ENCODE measurements at places on chromosomes 1 and 21.

DNA sequence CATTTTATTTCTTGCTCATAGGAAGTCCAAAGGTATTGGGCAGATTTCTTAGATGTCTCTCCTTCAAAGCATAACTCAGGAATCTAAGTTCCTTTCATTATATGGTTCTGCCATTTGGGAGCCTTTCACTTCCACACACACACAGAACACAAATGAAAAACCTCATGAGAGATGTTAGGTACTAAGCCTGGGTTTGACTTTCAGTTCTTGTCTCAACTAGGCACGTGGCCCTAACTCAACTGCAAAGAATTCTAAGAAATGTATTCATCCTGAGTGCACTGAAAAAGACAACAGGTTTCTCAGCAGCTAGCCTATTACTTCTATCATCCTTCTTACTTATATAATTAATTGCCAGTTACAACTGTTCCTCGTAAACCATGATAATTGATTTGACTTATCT is 190.0 kb upstream of the SAMSN1 start:
- H3K27me3 ChIP-seq: no peaks in the 10 kb centered on the region
- peak overlapping the region; percentile 60 for H3K4me3 ChIP-seq
- peaks cover 37% of the 10 kb centered on the region for H3K4me1 ChIP-seq
- peak; percentile 75 for DNase-seq
- H3K27ac ChIP-seq: peak overlapping the region; percentile 90

DNA sequence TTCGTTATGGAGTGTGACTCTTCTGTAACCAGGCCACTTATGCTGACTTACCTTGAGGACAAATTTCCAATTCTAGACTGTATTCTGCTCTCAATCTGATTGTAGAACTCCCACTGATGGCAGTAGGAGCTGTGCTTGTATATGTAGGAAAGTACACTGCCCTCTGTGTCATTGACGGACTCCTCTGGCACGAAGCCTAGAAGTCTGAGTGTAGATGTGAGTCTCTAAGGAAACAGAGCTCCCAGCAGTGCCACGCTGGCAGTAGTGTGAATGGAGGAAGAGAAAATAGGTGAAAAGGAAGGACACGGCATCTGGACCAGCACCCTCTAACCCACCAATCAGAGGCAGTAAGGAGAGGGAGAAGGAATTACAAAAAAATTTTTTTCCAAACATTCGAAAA is 130.4 kb upstream of the ADGRL2 start:
- H3K27ac ChIP-seq: no peak overlapping the region
- DNase-seq: no peak
- no peaks in the 10 kb centered on the region for H3K4me1 ChIP-seq
- H3K36me3 ChIP-seq: no peaks in the 10 kb centered on the region

- DNase-seq: no peak
- H3K4me3 ChIP-seq: no peak overlapping the region
- no peak overlapping the region for H3K27ac ChIP-seq
- no peaks in the 10 kb centered on the region for H3K27me3 ChIP-seq
- no peaks in the 10 kb centered on the region for H3K36me3 ChIP-seq
These were observed 315.3 kb downstream of the TPR start for GRCh38 chr1:186059752-186060151.

GRCh38 chr1:219883400-219884332 is 44.7 kb downstream of the SLC30A10 start:
- H3K27ac ChIP-seq: no peak overlapping the region
- H3K4me1 ChIP-seq: no peaks in the 10 kb centered on the region
- no peaks in the 10 kb centered on the region for H3K36me3 ChIP-seq
- DNase-seq: no peak
- no peaks in the 10 kb centered on the region for H3K27me3 ChIP-seq

DNA sequence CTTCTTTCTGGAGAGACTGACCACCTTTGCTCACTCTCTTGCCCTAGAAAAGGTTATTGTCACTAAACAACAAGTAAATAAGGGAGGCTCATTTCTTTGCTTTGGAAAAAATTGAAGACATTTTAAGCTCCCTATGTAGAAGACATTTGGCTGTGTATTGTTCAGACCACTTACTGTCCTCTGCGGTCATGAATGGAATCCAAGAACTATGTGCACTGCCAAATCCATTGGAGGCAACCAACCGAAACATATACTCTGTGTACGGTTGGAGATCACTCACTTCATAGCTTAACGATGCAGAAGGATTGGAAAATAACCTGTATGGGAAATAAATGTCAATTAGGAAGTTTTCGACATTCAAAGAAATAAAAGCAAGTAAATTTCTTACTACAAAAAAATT is 332.8 kb downstream of the KCTD3 start:
- no peaks in the 10 kb centered on the region for H3K4me1 ChIP-seq
- DNase-seq: no peak
- no peaks in the 10 kb centered on the region for H3K27me3 ChIP-seq

DNA sequence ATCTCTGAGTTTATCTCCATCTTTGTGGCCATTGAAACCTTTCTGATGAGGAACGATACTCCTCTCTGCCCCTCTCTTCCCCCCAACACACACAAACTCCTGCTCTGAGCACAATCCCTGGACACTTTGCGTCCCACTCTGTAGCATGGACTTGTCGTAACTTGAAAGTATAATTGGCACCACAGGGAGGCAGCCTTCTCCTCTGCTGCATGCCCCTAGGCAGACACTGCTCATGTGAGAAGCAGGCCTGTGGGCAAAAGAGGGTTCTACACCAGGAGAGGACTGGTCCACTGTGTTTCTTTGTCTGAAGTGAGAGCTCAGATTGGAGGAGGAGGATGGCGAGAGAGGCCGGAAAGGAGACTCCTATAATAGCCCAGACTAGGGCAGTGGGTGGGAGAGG is 3.8 kb upstream of the PARS2 start:
- no peaks in the 10 kb centered on the region for H3K27me3 ChIP-seq
- H3K36me3 ChIP-seq: no peaks in the 10 kb centered on the region
- no peak overlapping the region for H3K4me3 ChIP-seq
- H3K4me1 ChIP-seq: peaks cover 7% of the 10 kb centered on the region

GRCh38 chr1:61400997-61401396 is 318.6 kb downstream of the NFIA start:
- no peaks in the 10 kb centered on the region for H3K4me1 ChIP-seq
- no peak for DNase-seq
- no peaks in the 10 kb centered on the region for H3K36me3 ChIP-seq

DNA sequence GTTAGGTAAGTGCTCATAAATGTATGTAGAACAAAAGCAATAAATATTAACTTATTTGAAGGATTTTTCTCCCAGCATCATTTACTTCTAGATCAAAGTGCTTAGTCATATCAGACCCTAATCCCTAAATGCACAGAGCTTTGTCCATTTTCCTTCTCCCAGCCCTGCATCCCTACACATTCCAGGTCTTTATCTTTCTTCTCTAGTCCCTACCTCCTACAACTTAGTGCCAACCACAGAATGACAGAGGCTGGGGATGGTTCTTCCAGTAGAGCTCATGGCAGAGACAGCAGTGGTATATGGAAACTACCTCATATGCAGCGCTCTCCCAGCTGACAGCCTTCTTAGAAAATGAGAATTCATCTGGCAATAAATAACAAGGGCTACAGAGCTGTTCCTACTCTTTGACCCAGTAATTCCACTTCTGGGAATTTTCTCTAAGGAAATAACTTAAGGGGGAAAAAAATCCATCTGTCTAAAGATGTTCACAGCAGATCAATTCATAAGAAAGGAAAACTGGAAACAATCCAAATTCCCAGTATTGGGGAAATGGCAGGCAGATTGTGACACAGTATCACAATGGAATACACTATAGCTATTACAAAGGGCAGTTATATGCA is 62.9 kb upstream of the ROR1 start:
- H3K36me3 ChIP-seq: no peaks in the 10 kb centered on the region
- no peak overlapping the region for H3K4me3 ChIP-seq
- H3K27me3 ChIP-seq: peaks cover 16% of the 10 kb centered on the region
- DNase-seq: no peak
- no peaks in the 10 kb centered on the region for H3K4me1 ChIP-seq
- H3K27ac ChIP-seq: no peak overlapping the region

DNA sequence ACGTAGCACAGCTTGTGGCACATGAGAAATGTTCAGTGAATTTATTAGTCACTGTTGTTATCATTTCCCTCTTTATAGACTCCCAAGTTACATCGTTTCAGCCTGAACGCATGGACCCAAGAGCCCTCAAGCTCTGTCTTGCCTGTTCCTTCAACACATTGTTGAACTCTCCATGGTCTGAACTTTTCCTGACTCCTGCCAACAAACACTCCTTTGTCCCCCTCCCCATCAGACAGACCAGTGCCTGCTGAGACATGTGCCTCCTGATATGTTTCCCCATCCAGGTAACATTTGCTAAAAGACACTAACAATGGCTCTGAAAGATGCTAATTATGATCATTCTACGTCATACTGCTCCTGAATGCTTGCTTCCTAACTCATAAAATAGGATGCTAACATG is 108.7 kb upstream of the NFIA start:
- H3K4me1 ChIP-seq: no peaks in the 10 kb centered on the region
- H3K27me3 ChIP-seq: peaks cover 7% of the 10 kb centered on the region
- no peaks in the 10 kb centered on the region for H3K36me3 ChIP-seq

- H3K4me1 ChIP-seq: no peaks in the 10 kb centered on the region
- H3K27me3 ChIP-seq: peaks cover 1% of the 10 kb centered on the region
- no peak for DNase-seq
These were observed 147.0 kb downstream of the NRIP1 start for GRCh38 chr21:14917762-14918161.

- no peak for DNase-seq
- no peaks in the 10 kb centered on the region for H3K4me1 ChIP-seq
- H3K27ac ChIP-seq: no peak overlapping the region
- no peaks in the 10 kb centered on the region for H3K27me3 ChIP-seq
- H3K36me3 ChIP-seq: no peaks in the 10 kb centered on the region
These were observed 112.9 kb downstream of the ZBTB18 start for GRCh38 chr1:244163861-244164510.

GRCh38 chr1:160284220-160284781 is 632 bp downstream of the PEX19 start:
- no peaks in the 10 kb centered on the region for H3K27me3 ChIP-seq
- peak overlapping the region; percentile 100 for H3K4me3 ChIP-seq
- H3K4me1 ChIP-seq: peaks cover 21% of the 10 kb centered on the region

DNA sequence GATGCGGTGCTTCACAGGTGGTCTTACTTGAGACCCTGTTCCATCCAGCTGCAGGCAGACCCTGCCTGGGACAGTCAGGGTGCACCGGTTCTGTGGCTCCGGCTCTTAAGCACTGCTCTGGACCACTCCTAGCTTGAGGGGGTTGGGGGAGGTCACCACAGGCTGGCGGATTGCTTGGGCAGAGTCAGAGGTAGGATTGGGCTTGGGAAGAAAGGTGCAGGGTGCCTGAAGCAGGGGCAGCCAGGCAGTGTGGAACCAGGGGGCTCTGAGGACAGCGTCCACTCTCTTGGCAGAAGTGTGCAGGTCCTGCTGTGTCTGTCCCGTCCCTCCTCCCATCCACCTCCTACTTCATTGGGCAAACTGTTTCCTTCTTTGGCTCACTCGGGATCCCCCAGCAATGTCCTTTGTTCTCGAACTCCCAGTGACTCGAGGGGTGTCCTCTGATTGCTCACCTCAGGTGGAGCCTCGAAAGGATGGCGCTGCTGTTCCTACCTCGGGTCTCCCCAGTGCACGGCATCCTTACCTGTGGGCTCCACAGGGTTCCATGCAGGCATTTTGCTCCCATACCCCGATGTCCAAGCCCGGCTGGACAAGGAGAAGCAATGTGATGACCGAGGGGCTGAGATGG is 1.7 kb downstream of the PDXK start:
- H3K4me1 ChIP-seq: peaks cover 41% of the 10 kb centered on the region
- H3K27ac ChIP-seq: peak overlapping the region; percentile 45
- H3K27me3 ChIP-seq: peaks cover 19% of the 10 kb centered on the region
- DNase-seq: peak; percentile 60
- peaks cover 21% of the 10 kb centered on the region for H3K36me3 ChIP-seq

GRCh38 chr1:6859415-6860343 is 74.4 kb downstream of the CAMTA1 start:
- H3K4me1 ChIP-seq: peaks cover 7% of the 10 kb centered on the region
- no peak overlapping the region for H3K27ac ChIP-seq
- no peaks in the 10 kb centered on the region for H3K36me3 ChIP-seq
- H3K4me3 ChIP-seq: no peak overlapping the region
- no peak for DNase-seq
- no peaks in the 10 kb centered on the region for H3K27me3 ChIP-seq

GRCh38 chr1:86416343-86416742 is 7.6 kb upstream of the CLCA2 start:
- no peak overlapping the region for H3K27ac ChIP-seq
- peaks cover 2% of the 10 kb centered on the region for H3K4me1 ChIP-seq
- no peak for DNase-seq
- no peak overlapping the region for H3K4me3 ChIP-seq
